ENCODE measurements at places on chromosomes 5 and 9.

DNA sequence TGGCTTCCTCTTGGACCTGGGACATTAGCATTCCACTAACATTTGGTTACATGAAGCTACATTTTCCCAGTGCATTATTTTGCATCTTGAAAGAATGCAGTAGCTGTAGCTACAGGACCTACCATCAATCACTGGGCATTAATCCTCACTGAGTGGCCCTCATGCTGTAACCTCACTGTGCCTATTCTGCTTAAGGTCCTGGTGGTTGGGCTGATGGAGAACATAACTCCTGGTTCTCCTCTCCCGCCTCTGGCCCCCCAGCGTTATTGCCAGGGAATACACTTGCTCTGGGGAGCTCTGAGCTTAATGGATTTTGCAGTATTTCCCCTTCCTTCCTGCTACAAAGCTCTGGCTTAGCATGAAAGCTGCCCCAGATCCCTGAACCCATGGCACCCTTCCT lies 111.5 kb upstream of the EQTN start:
- DNase-seq: no peak

- no peak for DNase-seq
Observed at GRCh38 chr5:10457682-10458574, 16.2 kb downstream of the ROPN1L start.

- no peak for DNase-seq
Observed at GRCh38 chr9:91741522-91741921, 208.5 kb downstream of the ROR2 start.

GRCh38 chr9:87763286-87763685 lies 37.4 kb downstream of the CTSL start:
- DNase-seq: no peak
